Hepatocyte (in vitro differentiated cells): ENCODE measurements at places on chromosomes 1 and 21. TPM values are rescaled to one million over a fixed set of nuclear protein-coding genes. Genes with fewer than 3 reads are reported as not detected.

Gene CRYAA
- not detected in 2 replicates for total RNA-seq

Gene CLCA1
- 39.1 and 42.9 TPM in 2 replicates for total RNA-seq

Gene MTARC1
- 19.9 and 24.0 TPM in 2 replicates for total RNA-seq

Gene PTPN14
- total RNA-seq = 17.9 and 21.7 TPM in 2 replicates

Gene MNDA
- total RNA-seq = not detected in 2 replicates

Gene HSD11B1
- total RNA-seq = 1.7 and 2.1 TPM in 2 replicates

Gene RAD54L
- 4.3 and 6.2 TPM in 2 replicates for total RNA-seq

Gene OR2T35
- total RNA-seq = not detected in 2 replicates

Gene ATP1A4
- total RNA-seq = 0.68 and 4.4 TPM in 2 replicates

Gene TCHH
- total RNA-seq = not detected in 2 replicates

Gene BEST4
- 0.72 and 0.83 TPM in 2 replicates for total RNA-seq

Gene CYP4Z1
- total RNA-seq = 0.52 TPM in 1 of 2 replicates, not detected in the other

Gene PLPPR5
- total RNA-seq = 0.17 TPM in 1 of 2 replicates, not detected in the other

Gene PADI2
- 11.3 and 11.7 TPM in 2 replicates for total RNA-seq

Gene TMPRSS2
- 113 and 121 TPM in 2 replicates for total RNA-seq

Gene HRNR
- not detected in 2 replicates for total RNA-seq

Gene ECM1
- total RNA-seq = 1.0 and 3.0 TPM in 2 replicates

Gene CEP85
- total RNA-seq = 11.4 and 14.6 TPM in 2 replicates

Gene OXCT2
- total RNA-seq = 0.60 and 1.8 TPM in 2 replicates

Gene RBP7
- 0.50 and 2.0 TPM in 2 replicates for total RNA-seq

Gene TFF1
- total RNA-seq = 57.4 and 84.2 TPM in 2 replicates
